ENCODE measurements at places on chromosomes 5 and 9.

- ATAC-seq = no peak
These were observed 132.7 kb upstream of the MTAP start for GRCh38 chr9:21669701-21670100.

- ATAC-seq = peak; percentile 92
These were observed at the start of gene PPIC for GRCh38 chr5:123036391-123037103. Gene PPIC (minus strand): TSS chr5:123036725. CDS start chr5:123036625, 100 bp downstream.

DNA sequence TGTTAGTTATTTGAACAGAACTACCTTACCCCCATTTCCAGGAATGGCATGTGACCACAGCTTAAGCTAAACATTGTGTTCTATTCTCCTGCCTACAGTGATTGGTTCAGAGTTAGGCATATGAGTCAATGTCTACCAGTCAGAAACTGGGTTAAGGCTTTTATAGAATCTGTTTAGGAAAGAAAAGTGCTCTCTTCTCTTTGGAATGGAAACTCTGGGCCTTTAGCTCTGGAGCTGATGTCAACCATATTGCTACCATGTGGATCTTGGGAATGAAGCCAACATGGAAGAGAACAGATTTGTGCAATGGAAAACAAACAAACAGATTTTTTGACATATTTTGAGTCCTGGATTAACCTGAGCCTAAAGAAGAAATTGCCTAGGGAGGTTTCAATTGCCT is 488.9 kb upstream of the TNC start:
- no peak for ATAC-seq

- no peak for ATAC-seq
These were observed 16.5 kb downstream of the SPARC start for GRCh38 chr5:151670083-151670686.

GRCh38 chr9:18194316-18194715 is 279.6 kb upstream of the ADAMTSL1 start:
- ATAC-seq = no peak

- ATAC-seq = no peak
These were observed 69.1 kb downstream of the C9orf85 start for GRCh38 chr9:71980266-71981190.

Data from SK-N-SH treated with all-trans-retinoic acid at 6 μM for 48 hours (cell line).